ENCODE measurements at places on chromosomes 5 and 9. TPM values are rescaled to one million over a fixed set of nuclear protein-coding genes. Genes with fewer than 3 reads are reported as not detected.

MYMK gene
- total RNA-seq = not detected

CDH9 gene
- not detected for total RNA-seq

PLPPR1 gene
- not detected for total RNA-seq

CDX1 gene
- total RNA-seq = not detected

MBLAC2 gene
- 3.7 TPM for total RNA-seq

ACSL6 gene
- 0.11 TPM for total RNA-seq

PCDHGA12 gene
- total RNA-seq = 10.9 TPM

Measured in GM23248 (cell line).